Prostate gland (tissue), 2 donors: ENCODE measurements at places on chromosomes 12 and 14. TPM values are rescaled to one million over a fixed set of nuclear protein-coding genes. Genes with fewer than 3 reads are reported as not detected.

DNA sequence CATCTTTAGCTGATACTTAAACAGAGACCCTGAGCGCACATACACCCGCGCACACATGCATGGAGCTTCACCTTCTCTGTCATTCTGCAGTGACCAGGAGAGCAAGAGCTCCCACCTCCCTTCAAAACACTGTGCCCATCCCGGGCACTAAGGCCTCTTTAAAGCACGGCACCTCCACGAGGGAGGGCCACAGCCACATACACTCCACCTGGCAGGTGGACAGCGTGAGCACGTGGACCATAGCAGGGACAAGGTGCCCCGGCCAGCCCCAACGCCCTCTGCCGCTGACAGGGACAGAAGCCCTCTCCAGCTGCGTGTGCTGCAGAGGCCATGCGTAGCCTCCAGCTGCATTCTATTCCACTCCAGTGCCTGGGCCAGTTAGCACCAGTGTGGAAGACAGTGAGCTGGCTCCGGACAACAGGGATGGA, 5.4 kb downstream of the GAPDH start:
- no peak for DNase-seq
- no peak overlapping the region for H3K4me3 ChIP-seq
- H3K36me3 ChIP-seq = no peaks in the 10 kb centered on the region

GRCh38 chr12:132117558-132117875, 26.6 kb downstream of the DDX51 start:
- no peaks in the 10 kb centered on the region for H3K27me3 ChIP-seq
- no peak overlapping the region for H3K27ac ChIP-seq
- H3K36me3 ChIP-seq = no peaks in the 10 kb centered on the region
- H3K4me1 ChIP-seq = no peaks in the 10 kb centered on the region
- no peak for DNase-seq

The MYF5 gene
- not detected for total RNA-seq

- H3K4me1 ChIP-seq = no peaks in the 10 kb centered on the region
- DNase-seq = no peak
- no peaks in the 10 kb centered on the region for H3K27me3 ChIP-seq
- no peak overlapping the region for H3K27ac ChIP-seq
Observed at GRCh38 chr14:36976571-36977023, 195.8 kb downstream of the SLC25A21 start.

The PYGL gene
- total RNA-seq = 15.4 TPM

The MDP1 gene
- total RNA-seq = 19.1 TPM
